Suppressor macrophage (primary cell): ENCODE measurements at places on chromosomes 6 and 20.
A peak's percentile ranks its signal among the peaks of the same experiment; 100 is the strongest.

DNA sequence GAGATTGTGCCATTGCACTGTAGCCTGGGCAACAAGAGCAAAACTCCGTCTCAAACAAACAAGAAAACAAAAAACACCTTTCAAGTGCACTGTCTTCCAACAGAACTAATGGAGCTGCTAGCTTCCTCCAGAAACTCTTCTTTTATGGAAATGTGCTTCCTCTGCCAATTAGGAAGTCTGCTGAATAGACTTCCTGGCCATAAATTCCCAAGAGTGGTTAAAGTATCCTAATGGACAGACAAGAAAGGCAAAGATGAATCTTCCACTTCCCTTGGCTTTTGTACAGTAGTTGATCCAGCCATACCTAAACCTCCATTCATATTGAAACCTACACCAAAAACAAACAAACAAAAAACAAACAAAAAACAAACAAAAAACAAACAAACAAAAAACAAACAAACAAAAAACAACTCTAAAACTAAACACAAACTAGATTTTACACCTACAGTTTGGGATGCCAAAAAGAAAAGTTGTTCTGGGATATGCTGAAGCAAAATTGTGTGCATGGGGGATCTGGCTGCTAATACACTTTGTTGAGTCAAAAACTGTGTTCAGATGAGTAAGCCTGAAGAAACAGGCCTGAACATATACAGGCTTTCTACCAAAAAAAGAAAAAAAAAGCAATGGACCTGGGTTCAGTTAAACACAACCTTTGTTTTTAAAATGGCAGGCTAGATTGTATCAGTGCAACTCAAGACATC is 59.8 kb upstream of the CARMIL1 start:
- DNase-seq, result no peak

GRCh38 chr20:1686151-1686748 is 28.7 kb upstream of the SIRPG start:
- no peak for DNase-seq

DNA sequence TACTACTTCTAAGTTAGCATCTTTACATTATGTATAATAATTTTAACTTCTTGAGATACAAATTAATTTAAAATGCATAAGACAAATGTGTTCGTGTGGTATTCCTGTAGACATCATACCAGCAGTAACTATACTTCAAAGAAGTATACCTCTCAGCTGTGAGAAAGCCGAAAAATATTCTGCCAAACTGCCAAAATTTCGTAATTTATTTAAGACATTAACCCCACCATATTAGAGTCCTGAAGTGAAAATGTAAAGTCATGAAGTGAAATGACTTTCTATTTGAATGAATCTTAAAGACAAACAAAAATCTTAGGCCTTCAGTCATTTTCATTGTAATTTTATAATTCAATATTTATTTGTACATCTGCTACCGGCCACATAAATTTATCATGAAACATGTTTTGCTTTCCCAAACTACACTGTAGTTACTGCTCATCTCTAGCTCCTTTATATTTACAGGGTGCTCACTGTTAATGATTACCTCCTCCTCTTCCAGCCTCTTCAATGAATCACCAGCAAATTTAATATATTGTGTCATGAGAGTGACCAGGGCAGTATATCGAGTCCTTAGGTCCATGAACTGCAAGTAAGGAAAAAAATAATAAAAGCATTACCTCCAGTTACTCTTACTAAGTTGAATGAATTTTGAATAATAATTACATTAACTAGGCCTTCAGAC is 18.5 kb downstream of the DST start:
- DNase-seq, result no peak

- DNase-seq, result no peak
These were observed 157.4 kb upstream of the PDE10A start for GRCh38 chr6:165820407-165820806.

- DNase-seq, result no peak
These were observed 982 bp downstream of the DNAJC5 start for GRCh38 chr20:63895952-63896263.

DNA sequence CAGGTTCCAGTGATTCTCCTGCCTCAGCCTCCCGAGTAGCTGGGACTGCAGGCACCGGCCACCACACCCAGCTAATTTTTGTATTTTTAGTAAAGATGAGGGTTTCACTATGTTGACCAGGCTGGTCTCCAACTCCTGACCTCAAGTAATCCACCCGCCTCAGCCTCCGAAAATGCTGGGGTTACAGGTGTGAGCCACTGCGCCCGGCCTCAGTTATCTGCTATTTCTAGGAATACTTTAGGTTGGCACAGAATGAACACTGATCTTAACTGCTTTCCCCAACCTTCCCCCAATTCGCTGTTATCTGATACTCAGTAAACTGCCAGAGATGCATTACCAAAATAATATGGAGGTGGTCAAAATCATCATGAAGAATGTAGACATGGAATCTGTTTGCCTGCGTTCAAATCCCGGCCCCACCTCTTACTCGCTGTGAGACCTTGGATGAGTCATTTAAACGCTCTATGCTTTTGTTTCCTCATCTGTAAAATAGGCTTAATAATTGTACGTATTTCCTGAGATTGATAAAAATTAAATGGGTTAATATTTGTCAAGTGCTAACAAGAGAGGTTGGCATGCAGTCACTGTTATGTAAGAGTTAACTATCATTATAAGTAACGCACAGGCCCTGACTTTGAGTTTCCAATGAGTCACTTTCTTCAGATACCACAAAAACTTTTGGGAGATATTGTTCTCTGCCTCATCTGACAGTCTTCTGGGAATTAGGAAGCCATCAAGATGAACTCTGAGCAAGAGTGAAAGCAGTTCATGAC is 44.5 kb upstream of the NCOA3 start:
- DNase-seq, result no peak

DNA sequence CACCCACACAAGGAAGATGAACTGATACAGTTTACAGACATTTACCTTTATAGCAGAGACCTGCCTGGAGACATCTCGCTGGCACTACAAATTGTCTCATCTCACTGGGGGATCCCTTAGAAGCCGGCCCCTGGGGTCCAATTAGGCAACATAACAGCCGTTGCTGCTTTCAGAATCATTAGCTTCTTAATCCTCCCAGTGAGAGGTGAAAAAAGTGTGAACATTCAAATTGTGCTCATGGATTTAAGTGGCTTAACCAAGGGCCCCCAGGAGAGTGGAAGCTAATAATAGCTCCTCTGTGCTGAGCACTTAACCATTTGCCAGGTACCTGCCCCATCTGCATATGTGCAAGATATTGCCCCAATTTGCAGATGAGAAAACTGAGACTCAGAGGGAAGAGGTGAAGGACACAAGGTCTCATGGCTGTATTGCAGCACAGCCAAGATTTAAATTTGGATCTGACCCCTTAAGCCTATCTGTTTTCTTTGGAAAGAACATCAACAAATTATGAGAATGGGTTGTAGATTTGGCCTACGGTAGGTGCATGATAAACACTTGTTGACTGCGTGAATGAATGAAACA is 101.0 kb downstream of the EYA2 start:
- DNase-seq, result no peak

GRCh38 chr6:144352331-144352730 is 67.2 kb downstream of the UTRN start:
- peak; percentile 64 for DNase-seq

GRCh38 chr20:60565083-60565482 is 606.9 kb downstream of the CDH26 start:
- no peak for DNase-seq

DNA sequence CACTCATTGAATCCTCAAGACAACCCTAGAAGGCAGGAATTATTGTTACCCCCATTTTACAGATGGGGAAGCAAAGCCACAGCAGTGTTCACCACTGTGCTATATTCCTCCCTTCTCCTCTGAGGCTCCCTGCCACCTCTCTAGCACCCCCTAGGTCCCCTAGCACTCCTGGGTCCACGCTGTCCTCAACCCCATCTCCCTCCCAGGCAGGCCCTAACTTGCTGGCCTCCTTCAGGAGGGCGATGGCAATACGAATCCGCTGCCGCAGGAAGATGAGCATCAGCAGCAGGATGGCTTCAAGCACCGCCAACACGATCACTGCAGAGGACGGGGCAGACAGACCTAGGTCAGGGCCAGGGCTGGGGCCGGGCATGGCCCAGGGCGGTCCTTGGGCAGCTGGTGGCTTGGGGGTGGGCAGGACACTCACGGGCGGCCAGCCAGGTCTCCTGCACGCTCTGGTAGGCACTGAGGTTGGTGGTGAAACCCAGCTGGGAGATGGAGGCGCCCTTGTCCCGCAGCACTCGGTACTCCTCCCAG is 7.8 kb upstream of the NEU1 start:
- DNase-seq, result no peak

DNA sequence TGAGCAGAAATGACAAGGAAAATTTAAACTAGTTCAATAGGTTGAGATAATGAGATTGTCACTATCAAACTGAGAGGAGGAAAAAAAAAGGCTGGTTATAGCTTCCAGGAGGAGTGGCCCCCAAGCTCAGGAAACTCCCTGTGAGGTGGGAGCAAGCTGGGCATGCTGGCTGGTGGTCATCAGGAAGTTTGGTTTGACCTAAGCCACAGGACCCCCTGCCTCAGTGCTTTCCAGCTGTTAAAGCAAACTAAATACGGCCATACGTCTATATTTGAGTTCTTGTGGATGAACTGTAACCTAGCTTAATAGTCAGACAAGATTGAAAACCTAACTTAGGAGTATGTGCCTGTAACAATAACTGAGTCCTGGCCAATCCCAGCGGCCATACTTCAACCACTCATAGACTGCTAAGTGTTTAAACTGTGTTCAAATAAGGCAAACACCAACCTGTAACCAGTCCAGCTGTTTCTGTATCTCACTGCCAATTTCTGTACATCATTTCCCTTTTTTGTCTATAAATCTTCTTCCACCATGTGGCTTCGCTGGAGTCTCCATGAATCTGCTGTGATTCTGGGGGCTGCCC is 24.6 kb upstream of the ZBTB24 start:
- DNase-seq, result no peak
